ENCODE measurements at places on chromosomes 1 and 21.

GRCh38 chr1:119646521-119647227 is 1.4 kb downstream of the ZNF697 start:
- DNase-seq = peak; percentile 92

- DNase-seq = no peak
Measured at GRCh38 chr1:168285971-168286927, 5.6 kb downstream of the TBX19 start.

DNA sequence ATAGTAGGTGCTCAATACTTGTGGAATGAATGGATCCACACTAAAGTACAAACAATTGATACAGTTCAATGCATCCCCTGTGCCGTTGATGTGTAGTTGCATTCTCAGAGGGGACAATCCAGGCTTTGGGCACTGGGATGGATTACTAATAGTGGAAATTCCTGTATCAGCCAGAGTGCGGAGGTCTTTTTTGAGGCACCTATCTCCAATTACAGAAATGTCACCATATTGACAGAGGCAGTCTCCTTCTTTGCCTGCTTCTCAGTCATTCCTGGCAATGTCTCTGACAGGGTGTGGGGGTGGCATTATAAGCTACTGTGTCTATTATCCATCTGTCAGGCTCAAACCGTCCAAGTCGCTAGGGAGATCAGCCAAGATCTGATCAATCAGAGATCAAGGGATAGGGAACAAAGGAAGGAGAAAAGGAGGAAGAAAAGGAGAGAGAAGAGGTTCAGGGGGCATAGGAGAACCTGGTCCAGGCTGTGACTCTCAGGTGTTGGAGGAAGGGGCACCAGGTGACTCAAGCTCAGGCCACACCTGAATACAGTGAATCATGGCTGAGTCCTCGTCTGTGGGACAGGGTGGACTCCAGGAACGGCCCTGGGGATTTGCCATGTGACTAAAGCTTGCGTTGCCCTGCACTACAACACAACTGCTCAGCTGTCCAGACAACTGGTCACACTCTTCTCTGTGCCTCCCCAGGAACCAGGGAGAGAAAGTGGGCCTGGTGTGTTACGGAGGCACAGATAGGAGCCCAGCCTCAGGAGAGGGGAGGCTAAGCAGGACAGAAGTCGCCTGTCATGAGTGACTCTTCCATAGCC is 3.4 kb upstream of the LAMB3 start:
- no peak for DNase-seq

DNA sequence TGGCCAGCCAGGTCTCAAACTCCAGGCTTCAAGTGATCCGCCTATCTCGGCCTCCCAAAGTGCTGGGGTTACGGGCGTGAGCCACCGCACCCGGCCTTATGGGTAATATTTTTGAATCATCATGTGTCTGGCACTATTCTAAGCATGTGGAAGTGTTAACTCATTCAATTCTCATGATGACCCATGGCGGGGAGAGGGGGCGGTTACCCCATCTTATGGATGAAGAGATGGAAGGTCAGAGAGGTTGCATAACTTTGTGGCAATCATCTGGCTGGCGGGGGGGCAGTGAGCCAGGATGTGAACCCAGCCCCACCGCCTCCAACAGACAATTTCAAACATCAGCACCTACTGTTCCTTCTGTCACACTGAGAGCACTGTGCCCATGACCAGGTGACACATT is 11.5 kb upstream of the TAS1R2 start:
- no peak for DNase-seq

DNA sequence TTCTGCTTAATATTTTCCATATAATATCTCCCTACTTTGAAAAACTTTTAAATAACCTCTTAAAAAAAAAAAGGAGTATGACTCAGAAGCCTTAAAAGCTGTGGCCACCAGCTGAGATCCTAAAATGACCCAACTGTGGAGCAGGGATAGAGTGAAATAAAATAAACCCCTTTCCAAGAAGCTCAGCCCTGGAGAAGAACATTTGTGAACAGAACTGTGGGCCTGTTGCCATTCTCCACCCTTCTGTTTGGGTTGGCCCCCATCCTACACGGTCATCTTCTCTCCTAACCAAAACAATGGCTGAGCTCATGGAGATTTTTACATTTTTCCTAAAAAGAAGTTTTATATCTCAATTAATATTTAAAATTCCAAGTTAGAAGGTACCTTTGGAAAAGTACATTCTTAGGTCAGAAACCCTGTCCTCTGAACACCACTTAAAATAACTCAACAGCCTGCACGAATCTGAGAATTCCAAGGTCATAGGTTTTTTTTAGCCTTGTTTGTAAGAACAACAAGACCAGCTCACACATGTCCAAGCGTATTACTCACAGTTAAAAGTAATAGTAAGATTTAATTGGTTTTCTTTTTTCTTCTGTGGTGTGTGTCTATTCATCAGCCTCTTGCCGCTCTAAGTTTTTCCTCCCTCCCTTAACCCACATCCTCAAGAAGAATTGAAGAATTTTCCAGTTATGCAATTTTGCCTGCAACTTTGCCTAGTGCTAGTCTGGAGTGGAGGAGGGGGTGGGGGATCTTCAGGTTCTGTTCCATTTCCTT is 107.7 kb upstream of the ERRFI1 start:
- DNase-seq = peak; percentile 93

GRCh38 chr1:23799570-23800399 is 769 bp downstream of the GALE start:
- DNase-seq = peak; percentile 57

- DNase-seq = no peak
Measured at GRCh38 chr21:39523399-39523798, 71.6 kb downstream of the SH3BGR start.

DNA sequence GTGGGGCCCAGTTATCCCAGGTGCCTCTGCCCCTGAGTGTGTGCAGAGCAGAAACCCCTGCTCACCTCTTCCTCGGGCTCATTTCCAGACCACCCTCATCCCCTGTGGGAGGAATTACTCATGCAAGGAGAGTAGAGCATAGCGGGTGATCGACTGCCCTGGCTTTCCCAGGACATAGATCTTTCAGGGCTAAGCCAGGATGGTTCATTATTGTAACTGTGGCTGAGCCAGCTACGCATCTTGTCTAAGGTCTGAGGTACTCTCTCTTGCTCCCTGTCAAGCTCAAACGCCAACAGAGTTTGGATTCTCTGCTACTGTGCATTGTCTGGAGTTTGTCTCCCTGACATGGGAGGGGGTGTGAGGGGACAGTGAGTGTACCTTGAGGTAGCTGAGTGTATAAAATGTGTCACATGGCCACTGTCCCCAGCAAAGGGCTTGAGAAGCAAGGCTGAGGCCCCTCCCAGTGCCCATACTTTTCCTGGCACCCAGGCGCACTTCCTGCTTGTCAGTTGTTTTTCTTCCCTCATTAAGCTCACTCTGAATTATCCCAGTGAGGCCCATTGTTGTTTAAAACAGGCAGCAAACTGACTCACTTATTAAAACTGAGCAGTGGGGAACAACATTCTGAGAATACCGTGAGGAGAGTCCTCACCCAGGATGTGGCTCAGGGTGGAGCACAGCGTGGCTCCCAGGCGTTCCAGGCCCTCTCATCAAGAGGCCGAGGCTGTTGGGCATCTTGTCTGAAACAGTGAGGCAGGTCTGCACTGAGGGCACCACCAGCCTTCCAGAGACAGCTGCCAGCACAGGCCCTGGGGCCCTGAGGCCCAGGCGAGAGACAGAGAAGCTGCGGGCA is 92.9 kb downstream of the LAMC2 start:
- peak; percentile 79 for DNase-seq

DNA sequence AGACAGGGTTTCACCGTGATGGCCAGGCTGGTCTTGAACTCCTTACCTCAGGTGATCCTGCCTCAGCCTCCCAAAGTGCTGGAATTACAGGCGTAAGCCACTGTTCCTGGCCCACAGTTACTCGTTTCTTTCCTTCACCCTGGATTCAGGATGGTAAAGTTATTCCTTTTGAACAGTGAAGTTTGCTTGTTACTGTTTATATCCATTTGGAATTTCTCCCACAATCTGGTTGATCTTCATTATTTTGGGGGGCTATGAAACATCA is 43.0 kb downstream of the WDR4 start:
- DNase-seq = no peak

DNA sequence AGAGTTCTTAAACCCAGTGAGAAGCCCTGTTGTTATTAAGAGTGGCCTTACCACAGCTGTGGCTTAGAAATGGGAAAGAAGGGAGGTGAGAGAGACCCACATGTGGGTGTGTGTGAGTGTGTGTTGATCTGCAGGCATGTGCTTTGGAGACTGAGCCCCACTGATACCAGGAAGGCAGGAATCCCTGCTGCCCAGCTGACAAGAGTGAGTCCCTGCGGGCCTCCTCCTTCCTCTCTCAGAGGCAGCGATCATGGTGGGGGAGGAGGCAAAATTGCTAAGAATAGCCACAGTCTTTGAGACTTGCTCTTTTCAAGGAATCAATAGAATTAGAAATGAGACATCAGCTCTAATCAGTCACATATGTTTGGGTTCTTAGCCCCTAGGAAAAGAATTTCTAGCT is 87.0 kb upstream of the WARS2 start:
- DNase-seq = peak; percentile 69

All from fibroblast of skin of right biceps (primary cell).